AG09309 (cell line): ENCODE measurements at places on chromosomes 16 and 17.

DNA sequence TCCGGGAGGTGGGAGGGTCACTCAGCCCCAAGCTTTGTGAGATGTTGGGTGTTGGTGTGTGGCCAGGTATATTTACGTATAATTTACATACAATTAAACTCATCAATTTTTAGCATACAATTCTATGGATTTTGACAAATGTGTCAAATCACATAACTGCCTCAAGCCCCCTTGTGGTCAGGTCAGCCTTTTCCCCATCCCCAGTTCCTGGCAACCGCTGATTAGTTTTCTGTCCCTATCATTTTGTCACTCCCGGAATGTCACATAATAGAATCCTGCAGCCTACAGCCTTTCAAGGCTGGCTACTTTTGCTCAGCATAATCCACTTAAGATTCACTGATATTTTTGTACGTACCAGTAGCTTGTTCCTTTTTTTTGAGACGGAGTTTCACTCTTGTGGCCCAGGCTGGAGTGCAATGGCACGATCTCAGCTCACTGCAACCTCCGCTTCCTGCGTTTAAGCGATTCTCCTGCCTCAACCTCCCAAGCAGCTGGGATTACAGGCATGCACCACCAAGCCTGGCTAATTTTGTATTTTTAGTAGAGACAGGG lies 19.3 kb upstream of the RAI1 start:
- DNase-seq = no peak

GRCh38 chr16:60217787-60218186 lies 1483.7 kb upstream of the GOT2 start:
- no peak for DNase-seq

DNA sequence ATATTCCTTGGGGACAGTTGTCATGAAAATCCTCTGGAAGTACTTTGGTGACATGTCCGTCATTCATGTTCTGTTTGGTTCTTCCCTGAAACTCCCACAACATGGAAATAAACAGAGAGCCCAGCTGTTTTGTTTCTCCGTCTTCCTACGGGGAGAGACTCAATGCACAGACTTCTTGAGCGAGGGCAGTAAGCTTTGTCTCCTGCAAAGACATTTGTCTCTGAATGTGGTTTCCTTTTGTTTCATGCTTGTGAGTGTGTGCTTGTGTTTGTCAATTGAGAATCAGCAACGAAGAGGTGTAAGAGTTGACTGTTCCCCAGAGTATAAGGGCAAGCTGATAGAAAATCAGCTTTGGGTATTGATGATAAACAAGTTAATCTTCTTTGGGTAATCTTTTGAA lies 643.0 kb upstream of the RBFOX1 start:
- DNase-seq = no peak

DNA sequence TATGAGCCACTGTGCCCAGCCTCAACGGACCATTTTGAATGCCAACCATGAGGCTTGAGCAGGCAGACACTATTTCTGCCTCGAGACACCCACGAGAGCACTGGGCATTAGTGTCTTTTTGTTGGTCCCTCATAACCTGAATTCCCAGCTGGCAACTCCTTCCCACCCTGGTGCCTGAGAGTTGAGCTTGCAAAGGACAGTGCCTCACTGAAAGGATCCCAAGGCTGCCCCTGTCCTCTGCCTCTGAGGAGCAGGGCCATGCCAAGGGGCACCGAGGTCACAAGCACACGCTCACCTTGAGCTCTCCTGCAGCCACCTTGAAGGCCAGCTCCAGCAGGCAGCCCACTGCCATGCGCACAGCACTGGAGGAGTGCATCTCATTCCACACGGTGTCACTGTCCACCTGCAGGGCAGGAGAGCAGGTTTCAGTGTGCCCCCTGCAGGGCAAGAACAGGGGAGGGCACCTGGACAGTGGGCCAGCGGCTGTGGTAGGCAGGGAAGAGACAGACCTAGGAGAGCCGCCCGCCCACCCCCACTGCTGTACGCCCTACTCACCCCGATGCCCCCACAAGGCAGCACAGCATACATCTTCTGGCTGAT lies 12.8 kb downstream of the G6PC3 start:
- no peak for DNase-seq

GRCh38 chr17:73985466-73986015 lies 217.9 kb upstream of the RPL38 start:
- DNase-seq = no peak

- no peak for DNase-seq
These were observed 31.3 kb upstream of the CCDC182 start for GRCh38 chr17:57776366-57776765.

DNA sequence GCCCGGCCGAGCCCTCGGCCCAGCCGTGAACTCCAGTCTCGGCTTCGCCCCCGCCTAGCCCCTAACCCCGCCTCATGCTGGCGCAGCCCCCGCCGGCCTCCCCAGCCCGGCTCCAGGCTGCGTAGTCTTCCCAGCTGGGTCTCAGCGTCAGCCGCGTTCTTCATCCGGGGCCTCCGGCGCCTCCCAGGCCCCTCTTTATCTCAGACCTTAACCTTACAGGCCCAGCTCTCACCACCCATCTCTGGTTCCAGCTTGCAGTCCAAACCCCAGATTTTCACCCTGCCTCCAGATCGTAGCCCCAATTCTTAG lies at the start of gene PROCA1:
PROCA1 (minus strand) TSS at position 166 of the 309 bp plus-strand sequence. CDS start 228 bp downstream, outside the sequence.
- DNase-seq = no peak

GRCh38 chr16:31147574-31147973 lies 2.3 kb downstream of the PRSS36 start:
- no peak for DNase-seq

DNA sequence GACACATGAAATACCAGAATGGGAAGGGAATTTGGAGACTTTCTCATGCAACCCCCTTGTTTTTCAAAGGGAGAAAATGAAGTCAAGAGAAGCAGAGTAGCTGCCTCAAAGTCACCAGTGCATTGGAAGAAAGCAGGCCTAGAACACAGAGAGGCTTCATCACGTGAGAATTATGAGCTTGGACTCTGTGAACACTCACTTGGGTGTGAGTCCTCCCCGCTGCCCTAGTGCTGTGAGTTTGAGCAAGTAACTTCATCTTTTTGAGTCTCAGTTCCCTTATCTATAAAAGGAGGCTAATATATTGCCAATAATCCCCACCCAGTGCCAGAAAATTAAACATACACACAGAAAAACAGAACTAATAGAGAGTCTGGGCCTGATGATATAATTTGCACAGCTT lies 315.8 kb downstream of the XYLT1 start:
- no peak for DNase-seq

- DNase-seq = no peak
These were observed 1.3 kb downstream of the NAGS start for GRCh38 chr17:44005527-44006271.

GRCh38 chr16:56192986-56193945 lies 2.0 kb downstream of the GNAO1 start:
- no peak for DNase-seq

DNA sequence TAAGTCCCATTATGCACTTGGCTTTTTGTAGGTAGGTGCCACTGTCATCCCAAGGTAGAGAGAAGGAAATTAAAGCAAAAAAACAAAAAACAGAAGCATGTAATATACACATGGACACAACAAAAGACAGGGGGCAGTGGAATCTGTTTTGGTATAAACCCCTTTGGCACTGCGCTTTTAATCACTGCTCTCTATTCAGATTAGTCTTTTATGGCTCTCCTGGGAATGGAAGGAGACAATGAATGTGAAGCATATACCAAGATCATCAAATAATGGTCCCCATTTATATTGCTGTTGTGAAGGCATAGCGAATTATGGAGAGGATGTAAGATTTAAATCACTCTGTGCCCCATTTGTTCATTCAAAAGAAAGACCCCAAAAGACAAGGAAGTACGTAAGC lies 17.4 kb downstream of the CDH11 start:
- DNase-seq = no peak

GRCh38 chr16:56910654-56911539 lies 21.0 kb upstream of the HERPUD1 start:
- peak; percentile 85 for DNase-seq

DNA sequence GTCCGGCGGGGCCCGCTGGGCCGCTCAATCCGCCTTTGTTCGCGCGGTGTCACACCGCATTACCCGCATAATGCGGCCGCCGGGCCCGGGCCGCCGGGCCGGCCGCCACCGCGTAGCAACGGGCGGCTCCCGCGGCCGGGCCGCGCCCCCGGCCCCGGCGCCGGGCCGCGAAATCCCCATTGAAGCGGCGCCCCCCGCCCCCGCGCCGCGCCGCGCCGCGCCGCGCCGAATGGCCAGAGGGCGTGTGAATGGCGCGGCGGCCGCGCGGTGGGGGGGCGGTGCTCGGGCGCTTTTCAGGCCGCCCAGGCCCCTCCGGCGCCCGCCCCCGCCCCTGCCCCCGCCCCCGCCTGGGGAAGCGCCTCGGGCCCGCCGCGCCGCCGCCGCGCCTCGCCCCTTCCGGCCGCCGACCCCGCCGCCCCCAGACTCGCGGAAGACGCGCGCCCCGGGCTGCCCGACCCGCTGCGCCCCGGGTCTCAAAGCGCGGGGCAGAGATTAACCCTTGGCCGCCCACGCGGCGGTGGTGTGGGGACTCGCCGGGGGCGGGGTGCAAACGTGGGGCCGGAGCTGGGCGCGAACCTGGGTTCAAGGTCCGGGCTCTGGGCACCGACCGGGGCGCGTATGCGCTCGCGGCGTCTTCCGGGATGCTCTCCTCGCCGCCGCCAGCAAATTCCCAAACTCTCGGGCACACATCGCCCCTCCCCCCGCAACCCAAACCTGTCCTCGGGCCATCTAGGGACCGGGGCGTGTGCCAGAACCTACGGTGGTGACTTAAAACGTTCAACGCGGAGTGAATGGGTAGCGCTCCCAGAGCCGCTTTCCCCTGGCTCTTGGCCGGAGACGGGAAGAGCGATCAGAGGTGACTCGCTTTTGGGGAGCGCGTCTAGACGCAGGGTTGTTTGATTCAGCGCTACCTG lies 46.7 kb downstream of the WNT3 start:
- no peak for DNase-seq

DNA sequence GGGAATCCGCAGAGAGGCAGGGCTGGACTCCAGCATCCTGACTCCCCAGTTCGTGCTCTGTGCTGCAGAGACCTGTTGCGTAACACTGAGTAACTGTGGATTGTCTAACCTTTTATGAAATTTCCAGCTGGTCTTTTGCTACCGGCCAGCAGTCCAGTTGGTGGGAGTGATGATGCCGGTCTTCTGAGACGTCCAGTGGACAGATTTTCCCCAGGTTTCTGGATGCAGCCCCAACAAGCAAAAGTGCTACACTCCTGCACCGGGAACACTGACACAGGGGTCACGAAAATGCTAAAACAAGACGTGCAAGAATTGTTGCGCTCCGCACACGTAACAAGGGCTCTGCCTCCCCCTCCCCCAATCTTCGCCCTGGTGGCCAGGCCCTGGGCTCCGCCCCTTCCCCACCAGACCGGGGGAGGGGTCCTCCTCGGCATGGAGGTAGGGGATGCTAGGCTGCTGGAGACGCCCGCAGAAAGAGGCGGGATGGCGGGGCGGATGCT lies 701 bp upstream of the MRC2 start:
- DNase-seq = peak; percentile 76

- no peak for DNase-seq
These were observed 358.1 kb downstream of the KCNJ2 start for GRCh38 chr17:70527364-70527888.

DNA sequence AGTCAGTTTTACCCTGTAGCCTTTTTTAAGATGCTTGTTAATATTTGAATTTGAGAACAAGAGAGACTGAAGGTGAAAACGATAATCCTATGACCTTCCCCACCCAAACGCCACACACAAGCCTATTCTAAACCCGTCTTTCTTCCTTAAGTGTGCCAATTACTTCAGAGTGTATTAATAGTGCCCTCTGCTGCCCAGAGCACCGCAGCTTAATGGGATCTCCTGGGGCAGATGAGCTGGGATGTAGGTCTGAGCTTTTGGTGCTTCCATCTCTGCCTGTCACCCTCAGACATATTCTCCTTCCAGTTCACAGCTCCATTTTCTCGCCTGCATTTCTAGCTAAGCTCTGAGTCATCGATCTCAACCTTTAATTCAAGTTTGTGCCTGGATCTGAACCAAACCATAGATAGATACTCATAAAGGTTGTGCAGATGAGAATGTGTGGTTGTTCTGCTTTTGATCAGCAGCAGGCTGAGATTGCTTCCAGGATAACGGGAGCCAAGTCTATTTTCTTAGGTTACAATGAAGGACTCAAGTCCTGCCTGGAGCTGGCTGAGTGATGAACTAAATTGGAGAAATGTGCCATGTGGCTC lies 46.4 kb upstream of the CDH13 start:
- no peak for DNase-seq

GRCh38 chr17:72575542-72576233 lies 454.9 kb downstream of the SOX9 start:
- no peak for DNase-seq

DNA sequence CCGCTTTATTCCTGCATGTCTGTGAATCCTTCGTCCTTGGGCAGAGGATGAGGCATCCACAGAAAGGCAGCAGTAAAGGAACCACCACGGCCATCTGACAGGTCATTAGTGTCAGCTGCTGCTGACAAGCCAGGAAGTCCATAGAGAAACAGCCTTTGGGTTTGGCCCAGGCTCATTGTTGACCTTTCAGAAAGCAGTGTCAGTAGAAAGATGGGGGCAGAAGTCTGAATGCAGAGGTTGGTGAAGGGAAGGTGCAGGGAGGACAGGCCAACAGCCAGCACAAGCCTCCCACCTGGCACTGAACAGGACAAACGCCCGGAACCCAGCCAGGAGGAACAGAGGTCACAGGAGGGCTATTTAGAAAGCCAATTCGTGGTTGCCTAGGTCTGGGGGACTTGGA lies 105.8 kb downstream of the VAT1L start:
- DNase-seq = no peak

DNA sequence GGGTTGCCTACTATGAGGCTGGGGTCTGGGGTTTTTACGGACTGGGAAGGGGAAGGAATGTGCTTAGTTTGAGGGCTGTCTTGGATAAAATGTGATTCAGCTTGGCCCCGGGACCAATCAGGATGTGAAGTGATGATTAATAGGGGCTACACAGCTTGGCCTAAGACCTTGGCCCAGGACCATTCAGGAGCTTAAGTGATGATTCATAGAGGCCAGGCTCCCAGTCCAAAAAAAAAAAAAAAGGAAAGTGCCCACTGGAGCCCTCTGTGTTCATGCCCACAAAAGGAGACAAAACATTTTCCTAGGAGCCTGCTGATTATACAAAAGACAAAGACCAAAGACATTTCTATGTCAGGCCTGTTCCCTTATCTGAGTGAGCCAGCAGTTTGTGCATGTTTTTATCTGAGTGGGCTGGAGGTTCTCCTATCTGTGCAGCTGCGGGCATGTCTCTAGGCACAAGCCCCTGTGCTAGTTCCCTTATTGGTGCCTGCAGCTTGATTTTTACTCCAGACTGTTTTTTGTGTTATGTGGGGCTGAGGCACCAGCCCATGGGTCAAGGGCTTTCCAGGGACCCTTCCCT lies 898.2 kb upstream of the GOT2 start:
- DNase-seq = no peak
